ENCODE measurements at places on chromosomes 7 and 10.

- no peak for DNase-seq
These were observed 14.9 kb upstream of the ANAPC16 start for GRCh38 chr10:72200883-72201282.

GRCh38 chr7:148367731-148368475 lies 222.7 kb upstream of the C7orf33 start:
- no peak for DNase-seq

GRCh38 chr10:104589871-104590270 lies 51.2 kb upstream of the SORCS3 start:
- no peak for DNase-seq

- no peak for DNase-seq
These were observed 11.3 kb downstream of the ADAMTS14 start for GRCh38 chr10:70683601-70683934.

- DNase-seq: no peak
These were observed 57.1 kb upstream of the NPTX2 start for GRCh38 chr7:98559958-98560357.

- no peak for DNase-seq
These were observed 80.8 kb downstream of the CARD11 start for GRCh38 chr7:2962865-2963264.

DNA sequence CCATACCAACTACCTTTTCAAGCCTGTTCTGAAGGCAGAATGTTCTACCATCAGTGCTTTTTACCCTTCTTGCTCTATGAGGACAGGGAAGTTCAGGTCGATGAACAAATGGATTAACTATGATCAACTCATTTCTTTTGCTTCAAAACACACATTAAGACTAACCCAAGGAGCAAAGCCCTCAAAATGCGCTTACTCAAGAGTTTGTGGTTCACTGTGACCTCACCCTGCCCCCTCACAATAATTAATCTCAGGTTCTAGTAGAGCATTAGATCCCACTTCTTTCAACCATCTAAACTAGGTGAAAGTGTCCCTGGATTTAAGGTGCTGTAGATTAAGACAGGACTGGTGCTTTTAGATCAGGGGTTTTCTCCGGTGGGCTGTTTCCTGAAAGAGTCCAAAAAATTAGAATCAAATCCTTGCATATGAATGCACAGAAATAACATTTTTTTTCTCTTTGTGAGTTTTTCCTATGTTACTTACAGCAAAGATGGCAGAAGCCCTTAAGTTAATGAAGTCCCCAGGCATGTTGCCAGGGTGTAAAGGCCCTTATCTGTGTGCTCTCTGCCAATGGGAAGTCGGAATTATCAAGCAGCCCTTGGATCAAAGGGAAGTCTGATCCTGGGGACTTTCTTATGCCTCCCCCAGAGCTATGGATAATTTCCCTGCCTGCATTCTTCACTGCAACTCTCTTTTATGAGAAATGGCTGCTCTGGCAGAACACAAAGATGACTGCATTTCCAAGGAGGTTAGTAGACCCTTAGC lies 205.5 kb upstream of the STK17A start:
- no peak for DNase-seq

DNA sequence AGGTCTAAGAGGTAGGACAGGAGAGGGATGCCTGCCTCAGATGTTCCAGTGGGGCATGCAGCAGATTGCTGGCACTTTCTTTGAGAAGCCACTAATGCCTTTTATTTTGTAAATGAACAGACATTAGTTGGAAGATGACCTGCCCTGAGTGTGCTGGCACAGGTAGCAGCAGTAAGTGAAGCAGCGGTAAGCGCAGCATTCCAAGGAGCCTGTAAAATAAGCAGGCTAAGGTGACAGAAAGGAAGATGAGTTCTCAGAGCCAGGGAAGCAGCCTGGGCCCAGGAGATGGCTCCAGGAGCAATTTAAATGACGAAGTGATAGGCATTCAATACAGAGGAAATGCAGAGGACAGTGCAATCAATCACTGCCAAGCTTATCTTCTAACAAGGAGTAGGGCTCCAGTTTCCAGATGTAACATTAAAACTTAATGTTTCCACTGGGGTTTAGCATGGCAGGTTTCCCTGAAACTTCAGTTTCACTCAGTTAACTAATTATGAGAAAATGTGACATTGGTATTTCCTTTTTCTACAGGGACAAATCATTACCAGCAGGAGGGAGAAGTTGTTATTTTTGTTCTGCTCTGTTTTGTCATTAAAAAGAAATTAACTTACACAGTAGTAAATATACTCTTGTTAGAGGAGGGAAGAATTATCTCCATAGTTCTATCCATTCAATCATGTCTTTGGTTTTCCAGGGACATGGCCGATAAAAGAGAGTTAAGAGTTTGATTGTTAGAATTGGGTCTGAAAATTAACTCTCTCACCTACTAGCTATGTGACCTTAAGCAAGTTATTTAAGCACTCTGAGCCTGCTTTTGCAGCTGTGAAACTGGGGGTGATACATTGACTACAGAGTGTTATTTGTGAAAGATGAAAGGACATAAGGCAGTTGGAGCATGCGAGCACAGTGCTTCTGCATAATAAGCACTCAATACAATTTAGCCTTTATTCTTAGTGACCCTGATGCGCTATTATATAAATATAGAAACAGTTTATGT lies 96.6 kb upstream of the PTN start:
- no peak for DNase-seq

- DNase-seq: peak; percentile 17
These were observed 192.4 kb downstream of the SDK1 start for GRCh38 chr7:3493499-3493898.

DNA sequence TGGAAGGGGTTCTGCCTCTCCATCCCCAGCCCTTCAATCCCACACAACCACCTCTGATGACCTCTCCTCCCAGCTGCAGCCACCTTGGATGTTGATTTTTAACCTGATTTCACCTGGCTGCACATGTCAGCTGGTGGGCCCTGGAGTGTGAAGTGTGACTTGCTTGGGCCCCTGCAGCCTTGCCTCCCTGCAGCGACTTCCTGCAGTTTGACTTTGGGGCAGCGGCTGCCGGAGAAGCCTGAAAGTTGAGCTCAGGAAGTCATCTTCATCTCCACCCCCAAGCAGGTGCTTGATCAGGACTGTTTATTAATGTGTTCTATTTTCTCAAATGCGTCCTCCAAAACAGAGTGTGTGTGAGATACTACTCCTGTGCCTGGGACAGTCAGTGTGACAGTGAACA lies 675.2 kb upstream of the GALNT17 start:
- DNase-seq: no peak

DNA sequence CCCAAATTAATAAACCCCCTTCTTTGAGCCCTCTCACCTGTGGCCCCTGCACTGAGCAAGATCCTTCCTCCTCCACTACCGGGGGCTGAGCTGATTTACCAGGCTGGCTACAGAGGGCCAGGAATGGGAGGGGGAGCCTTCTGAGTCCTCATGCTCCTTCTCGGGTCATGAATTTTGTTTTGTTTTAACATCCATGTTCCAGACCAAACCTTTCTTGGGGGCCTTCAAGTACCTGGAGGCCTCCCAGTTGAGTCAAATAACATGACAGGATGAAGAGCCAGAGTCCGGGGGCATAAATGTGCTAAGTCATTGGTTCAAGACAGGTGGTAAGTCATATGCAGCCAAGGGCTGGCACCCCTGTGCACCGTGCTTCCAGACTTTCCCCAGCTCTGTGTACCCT lies 39.6 kb downstream of the AFAP1L2 start:
- DNase-seq: no peak

- no peak for DNase-seq
These were observed 437 bp upstream of the CFAP69 start for GRCh38 chr7:90244565-90244908.

DNA sequence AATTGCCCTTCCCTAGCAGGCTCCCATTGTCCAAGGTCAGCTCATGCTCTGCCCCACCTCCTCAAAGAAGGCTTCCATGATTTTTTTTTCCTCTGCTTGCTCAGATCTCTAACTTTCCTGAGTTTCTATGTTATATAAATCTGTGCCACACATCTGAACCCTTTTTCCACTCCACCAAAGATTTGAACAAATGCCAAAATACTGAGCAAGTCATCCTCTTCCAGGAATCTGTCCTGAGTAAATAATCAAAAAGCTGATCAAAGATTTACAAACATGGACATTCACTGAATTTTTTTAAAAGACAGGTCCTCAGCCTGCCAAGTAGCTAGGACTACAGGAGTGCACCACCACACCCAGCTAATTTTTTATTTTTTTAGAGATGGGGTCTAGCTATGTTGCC lies 102.8 kb upstream of the ARID5B start:
- DNase-seq: no peak

GRCh38 chr7:110522761-110523200 lies 568.1 kb upstream of the LRRN3 start:
- no peak for DNase-seq

GRCh38 chr10:4653160-4653559 lies 172.8 kb upstream of the AKR1E2 start:
- DNase-seq: no peak

- DNase-seq: no peak
These were observed 62.9 kb downstream of the REEP3 start for GRCh38 chr10:63583909-63584724.
